ENCODE measurements at places on chromosomes 5 and 9.
A peak's percentile ranks its signal among the peaks of the same experiment; 100 is the strongest.

GRCh38 chr5:118882666-118883065 is 105.7 kb downstream of the DTWD2 start:
- DNase-seq = no peak
- H3K36me3 ChIP-seq = no peaks in the 10 kb centered on the region
- no peak overlapping the region for H3K27ac ChIP-seq
- H3K4me1 ChIP-seq = no peaks in the 10 kb centered on the region
- no peaks in the 10 kb centered on the region for H3K27me3 ChIP-seq
- H3K4me3 ChIP-seq = no peak overlapping the region

DNA sequence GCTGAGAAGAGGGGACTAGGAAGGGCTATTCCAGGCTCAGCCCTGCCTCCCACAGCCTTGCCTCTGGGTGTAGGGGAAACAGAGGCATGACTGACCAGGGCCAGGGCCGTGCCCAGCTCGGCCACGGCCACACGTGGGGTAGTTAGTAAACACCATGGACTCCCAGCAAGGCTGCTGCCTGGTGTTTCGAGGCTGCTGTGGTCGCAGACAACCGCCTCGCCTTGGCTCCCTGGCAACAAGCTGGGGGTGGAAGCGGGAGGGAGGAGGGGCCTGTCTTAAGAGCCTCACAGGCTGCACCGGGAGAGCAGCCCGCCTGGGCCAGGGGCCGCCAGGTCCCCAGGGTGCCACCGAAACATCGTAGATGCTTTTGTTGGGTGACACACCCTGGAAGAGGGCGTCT is 90.2 kb upstream of the CACNA1B start:
- H3K27me3 ChIP-seq = no peaks in the 10 kb centered on the region
- no peak for DNase-seq
- no peak overlapping the region for H3K4me3 ChIP-seq
- peaks cover 4% of the 10 kb centered on the region for H3K4me1 ChIP-seq

DNA sequence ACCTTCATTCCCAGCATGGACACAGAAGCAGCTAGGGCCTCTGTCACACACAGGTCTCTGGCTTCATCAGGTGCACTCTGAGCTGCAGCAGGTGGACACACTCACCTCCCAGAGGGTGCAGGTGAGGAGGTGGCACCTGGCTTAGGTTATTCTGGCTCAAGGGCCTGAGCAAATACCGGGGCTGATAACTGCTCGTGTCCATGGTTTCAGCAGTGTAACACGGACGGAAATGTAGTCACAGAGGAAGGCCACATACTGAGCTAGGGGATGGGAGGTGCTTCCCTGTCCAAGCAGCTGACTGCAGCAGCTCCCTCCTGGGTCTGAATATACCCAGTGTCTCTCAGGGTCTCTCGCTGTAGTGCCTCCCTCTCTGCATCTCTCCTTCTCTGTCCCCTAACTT is 5.7 kb downstream of the PHF2 start:
- H3K27ac ChIP-seq = no peak overlapping the region
- no peak overlapping the region for H3K4me3 ChIP-seq
- no peaks in the 10 kb centered on the region for H3K36me3 ChIP-seq
- H3K27me3 ChIP-seq = no peaks in the 10 kb centered on the region

- no peak overlapping the region for H3K4me3 ChIP-seq
- no peak overlapping the region for H3K27ac ChIP-seq
- peak; percentile 63 for DNase-seq
- no peaks in the 10 kb centered on the region for H3K36me3 ChIP-seq
Measured at GRCh38 chr9:95341293-95341962, 23.9 kb upstream of the FANCC start.

DNA sequence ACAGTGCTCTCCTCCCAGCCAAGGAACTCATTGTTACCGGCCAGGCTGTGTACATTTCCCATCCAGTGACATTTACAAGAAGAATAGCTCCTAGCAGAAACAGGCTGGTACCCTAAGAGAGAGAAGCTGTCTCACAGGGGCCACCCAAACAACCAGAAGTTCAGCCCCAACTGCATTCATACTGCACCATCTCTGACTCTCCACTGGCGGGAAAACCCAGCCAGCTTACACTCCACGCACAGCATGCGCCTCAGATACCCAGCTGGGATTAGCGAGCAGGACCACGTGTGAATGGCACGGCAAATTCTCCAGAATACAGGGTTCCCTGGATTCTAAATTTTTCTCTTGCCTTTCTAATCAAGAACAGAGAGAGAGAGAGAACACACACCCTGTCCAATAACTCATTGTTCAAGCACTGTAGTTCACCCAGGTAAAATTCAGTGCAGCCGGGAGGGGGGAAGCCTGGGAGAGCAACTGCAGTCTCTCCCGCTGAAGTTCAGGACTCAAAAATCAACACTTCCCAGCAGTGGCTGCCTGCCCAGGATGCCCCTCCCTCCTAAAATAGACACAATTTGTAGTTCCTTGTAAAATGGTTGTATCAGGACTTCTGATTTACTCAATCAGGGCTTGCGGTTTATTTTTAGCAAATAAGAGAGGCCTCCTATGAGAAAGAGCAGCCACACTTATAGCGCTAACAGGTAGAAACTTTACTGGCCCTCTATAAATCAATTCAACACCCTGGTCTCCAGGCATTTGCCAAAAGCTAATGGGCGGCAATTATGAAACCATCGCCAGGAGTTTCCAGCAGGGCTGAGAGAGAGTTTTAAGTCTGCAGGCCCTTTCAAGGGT is 2.2 kb downstream of the COL23A1 start:
- no peaks in the 10 kb centered on the region for H3K27me3 ChIP-seq
- H3K4me3 ChIP-seq = no peak overlapping the region
- H3K4me1 ChIP-seq = peaks cover 5% of the 10 kb centered on the region
- no peak overlapping the region for H3K27ac ChIP-seq
- H3K36me3 ChIP-seq = no peaks in the 10 kb centered on the region

DNA sequence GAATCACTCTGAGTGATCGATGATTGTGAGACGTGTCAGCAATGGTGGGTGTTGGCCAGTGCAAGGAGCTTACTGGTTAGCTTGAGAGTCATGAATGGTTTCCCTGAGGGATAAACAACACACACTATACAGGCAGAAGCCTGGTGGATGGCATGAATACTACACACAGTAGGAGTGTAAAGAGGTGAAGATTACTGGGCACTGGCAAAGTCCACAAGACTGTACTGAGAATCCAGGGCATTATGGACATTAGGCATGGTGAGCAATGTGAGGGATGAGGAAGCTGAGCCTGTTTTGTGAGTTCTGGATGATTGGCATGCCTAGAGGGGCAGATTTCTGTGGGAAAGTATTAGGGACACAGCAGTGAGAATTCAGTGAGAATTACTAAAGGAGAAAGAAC is 71.3 kb downstream of the KDM4C start:
- no peak for DNase-seq
- no peaks in the 10 kb centered on the region for H3K27me3 ChIP-seq
- H3K4me3 ChIP-seq = no peak overlapping the region
- no peaks in the 10 kb centered on the region for H3K4me1 ChIP-seq

- no peak overlapping the region for H3K27ac ChIP-seq
- no peaks in the 10 kb centered on the region for H3K27me3 ChIP-seq
- no peaks in the 10 kb centered on the region for H3K4me1 ChIP-seq
- DNase-seq = no peak
- no peaks in the 10 kb centered on the region for H3K36me3 ChIP-seq
Measured at GRCh38 chr5:110803467-110804326, 64.9 kb downstream of the SLC25A46 start.

DNA sequence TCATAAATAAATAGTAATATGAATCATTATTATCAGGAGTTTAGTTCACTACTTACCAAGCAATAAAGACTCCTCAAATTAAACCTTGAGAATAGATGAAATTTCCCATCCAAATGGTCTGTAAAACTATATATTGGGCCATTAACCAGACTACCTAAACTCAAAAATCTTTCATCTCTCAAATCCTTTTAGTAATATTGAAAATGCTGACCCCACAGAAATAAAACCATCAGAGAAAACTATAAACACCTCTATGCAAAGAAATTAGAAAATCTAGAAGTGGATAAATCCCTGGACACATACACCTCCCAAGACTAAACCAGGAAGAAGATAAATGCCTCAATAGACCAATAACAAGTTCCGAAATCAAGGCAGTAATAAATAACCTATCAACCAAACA is 723.2 kb downstream of the TLE4 start:
- H3K4me1 ChIP-seq = no peaks in the 10 kb centered on the region
- H3K27me3 ChIP-seq = no peaks in the 10 kb centered on the region
- no peak overlapping the region for H3K27ac ChIP-seq
- no peak for DNase-seq

- H3K27ac ChIP-seq = no peak overlapping the region
- H3K4me1 ChIP-seq = no peaks in the 10 kb centered on the region
- H3K36me3 ChIP-seq = no peaks in the 10 kb centered on the region
- no peak for DNase-seq
Measured at GRCh38 chr5:101431201-101431600, 528.1 kb upstream of the ST8SIA4 start.

- no peaks in the 10 kb centered on the region for H3K4me1 ChIP-seq
- H3K27me3 ChIP-seq = no peaks in the 10 kb centered on the region
- no peaks in the 10 kb centered on the region for H3K36me3 ChIP-seq
- H3K4me3 ChIP-seq = no peak overlapping the region
- no peak for DNase-seq
Measured at GRCh38 chr5:143251190-143251589, 152.3 kb downstream of the NR3C1 start.

DNA sequence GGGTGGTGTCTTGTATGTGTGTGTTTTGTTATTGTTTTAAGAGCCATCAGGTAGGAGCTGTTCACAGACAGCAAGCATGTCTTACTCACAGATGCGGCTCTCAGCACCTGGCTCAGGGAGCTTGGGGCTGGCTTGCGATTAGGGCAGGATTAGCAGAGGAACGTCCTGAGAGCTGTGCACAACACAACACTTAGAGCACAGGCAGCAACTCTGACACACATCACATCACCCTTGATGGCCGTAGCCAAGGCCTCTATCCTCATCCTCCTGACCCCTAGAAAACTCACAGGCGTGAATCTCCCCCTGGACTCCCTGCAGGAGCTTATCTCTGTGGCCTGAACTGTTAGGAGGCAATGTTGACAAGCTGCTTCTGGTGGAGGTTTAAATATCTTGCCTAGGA is 7.1 kb upstream of the IL17B start:
- no peak for DNase-seq
- no peak overlapping the region for H3K4me3 ChIP-seq
- H3K4me1 ChIP-seq = peaks cover 64% of the 10 kb centered on the region
- no peaks in the 10 kb centered on the region for H3K36me3 ChIP-seq

DNA sequence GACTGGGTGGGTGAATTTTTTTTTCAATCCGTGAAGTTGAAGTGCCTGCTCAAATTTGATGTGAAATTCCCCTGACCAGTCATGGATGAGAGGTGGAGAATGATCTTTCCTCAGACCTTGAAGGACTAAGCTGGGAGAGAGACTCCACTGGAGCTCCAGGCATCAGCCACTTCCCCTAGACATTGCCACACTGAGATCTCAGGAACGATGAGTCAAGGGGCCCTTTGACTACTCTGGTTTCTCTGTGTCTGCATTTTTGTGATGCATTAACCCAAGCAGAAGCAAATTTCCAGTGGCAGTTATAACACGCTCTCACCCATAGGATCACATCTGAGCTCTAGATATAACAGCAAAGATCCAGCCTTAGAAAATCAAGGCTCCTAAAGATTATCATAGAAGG is 171.2 kb upstream of the KIF2A start:
- no peak overlapping the region for H3K27ac ChIP-seq
- DNase-seq = no peak
- no peak overlapping the region for H3K4me3 ChIP-seq
- no peaks in the 10 kb centered on the region for H3K27me3 ChIP-seq

DNA sequence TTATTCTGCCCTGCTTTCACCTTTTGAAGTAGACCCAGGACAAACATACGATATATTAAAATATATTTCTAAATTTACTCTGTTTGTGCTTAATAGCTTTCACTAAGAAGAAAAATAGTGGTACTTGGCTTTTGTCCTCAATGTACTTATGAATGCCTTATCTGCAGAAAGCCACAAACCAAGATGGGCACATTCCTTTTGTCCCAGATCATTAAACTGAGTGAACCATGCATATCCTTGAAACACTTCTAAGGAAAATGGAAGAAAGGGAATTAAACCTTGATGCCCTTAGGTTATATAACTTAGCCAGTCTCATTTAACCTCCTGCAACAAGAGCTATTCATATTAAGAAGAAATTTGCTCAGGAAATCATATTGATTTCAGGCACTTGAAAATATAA is 553.8 kb upstream of the CDH9 start:
- H3K27ac ChIP-seq = no peak overlapping the region
- no peak for DNase-seq
- H3K36me3 ChIP-seq = no peaks in the 10 kb centered on the region
- no peaks in the 10 kb centered on the region for H3K27me3 ChIP-seq

DNA sequence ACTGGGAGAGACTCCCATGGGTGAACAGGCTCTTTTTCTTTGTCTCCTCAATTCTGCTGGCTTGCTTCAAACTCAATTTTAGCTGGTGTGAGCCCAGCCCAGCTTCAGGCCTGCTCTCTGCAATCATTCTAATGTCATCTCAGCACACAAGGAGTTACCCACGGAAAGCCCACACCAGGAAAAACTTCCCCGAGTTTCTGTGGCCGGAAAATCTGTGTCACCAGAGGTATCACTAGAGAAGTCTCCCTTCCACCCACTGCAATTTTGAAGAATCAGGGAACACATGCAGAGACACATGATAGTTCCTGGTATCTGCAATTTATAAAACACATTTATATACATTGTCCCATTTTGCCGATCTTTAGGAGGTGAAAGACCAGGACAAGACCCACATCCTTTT is 13.5 kb upstream of the NDFIP1 start:
- no peak overlapping the region for H3K4me3 ChIP-seq
- H3K27me3 ChIP-seq = no peaks in the 10 kb centered on the region
- H3K4me1 ChIP-seq = peaks cover 23% of the 10 kb centered on the region

DNA sequence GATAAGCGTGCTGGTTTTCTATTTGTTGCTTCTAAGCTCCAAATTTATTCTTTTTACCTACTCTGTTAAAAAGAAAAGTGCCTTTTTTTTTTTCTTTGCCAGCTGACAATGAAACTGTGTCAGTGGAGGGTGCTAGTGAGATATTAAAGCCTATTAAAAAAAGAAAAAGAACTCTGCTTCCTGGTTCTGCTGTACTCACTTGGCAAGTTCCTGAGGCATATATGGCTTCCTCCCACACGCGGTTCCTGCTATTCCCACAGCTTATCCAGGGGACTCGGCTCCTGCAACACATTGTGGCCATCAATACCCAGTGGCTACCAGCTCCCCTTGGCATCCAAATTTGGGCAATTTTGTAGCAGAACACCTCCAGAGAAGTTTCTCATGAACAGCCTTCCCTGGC is 1977.7 kb upstream of the CDH9 start:
- H3K4me1 ChIP-seq = no peaks in the 10 kb centered on the region
- DNase-seq = no peak
- no peaks in the 10 kb centered on the region for H3K27me3 ChIP-seq

All from testis (tissue), 5 donors.